ENCODE measurements at places on chromosomes 7 and 10. TPM values are rescaled to one million over a fixed set of nuclear protein-coding genes. Genes with fewer than 3 reads are reported as not detected.

DNA sequence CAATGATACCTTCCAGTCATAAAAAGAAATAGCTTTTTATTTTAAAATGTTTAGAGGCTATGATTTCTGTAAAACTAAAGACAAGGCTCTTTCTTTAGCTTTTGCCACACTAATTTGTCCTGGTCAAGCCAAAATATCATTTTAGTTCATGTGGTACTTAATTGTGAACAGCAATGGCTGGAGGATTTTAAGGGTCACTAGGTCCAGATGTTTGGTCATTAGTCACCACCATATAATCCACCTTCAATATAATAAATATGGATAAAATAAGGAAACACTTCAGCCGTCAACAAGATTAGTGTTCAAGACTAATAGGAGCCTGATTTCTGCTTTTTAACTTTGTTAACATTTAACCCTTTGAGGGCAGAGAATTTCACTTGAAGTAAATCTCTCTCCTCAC is 50.0 kb upstream of the HGF start:
- no peak for DNase-seq

The ADGRA1 gene
- total RNA-seq: 0.10 TPM

The ST8SIA6 gene
- total RNA-seq: 3.6 TPM

- no peak for DNase-seq
Observed at GRCh38 chr7:84076219-84076618, 118.4 kb downstream of the SEMA3A start.

DNA sequence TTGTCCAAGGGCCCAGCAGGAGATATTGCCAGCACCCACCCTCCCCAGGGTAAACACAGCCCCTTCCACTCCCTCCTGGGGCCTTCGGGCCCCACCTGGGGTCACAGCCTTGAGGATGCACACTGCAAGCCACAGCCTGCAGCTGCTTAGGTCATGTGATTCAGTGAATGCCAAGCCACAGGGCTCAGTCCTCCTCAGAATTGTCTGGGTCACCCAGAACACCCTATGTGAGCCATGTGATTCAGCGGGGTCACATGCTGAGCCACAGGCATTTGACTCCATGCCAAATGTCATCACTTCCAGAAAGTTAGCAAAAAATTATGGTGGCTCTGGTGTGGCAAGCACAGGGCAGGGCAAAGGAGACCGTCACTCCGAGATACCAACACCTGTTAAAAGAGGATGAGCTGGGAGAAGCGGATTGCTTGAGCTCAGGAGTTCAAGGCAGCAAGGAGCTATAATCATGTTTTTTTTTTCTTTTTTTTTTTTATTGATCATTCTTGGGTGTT is 17.2 kb upstream of the PSAP start:
- no peak for DNase-seq

GRCh38 chr7:101129603-101130117 is 2.8 kb downstream of the SERPINE1 start:
- no peak for DNase-seq

The CLCN1 gene
- total RNA-seq: not detected
